SJCRH30 (cell line): ENCODE measurements at places on chromosomes 3 and 15. TPM values are rescaled to one million over a fixed set of nuclear protein-coding genes. Genes with fewer than 3 reads are reported as not detected.

- no peak for DNase-seq
- H3K36me3 ChIP-seq: no peaks in the 10 kb centered on the region
- no peaks in the 10 kb centered on the region for H3K27me3 ChIP-seq
- H3K4me3 ChIP-seq: no peak overlapping the region
Measured at GRCh38 chr3:195203606-195204005, 67.4 kb downstream of the XXYLT1 start.

DNA sequence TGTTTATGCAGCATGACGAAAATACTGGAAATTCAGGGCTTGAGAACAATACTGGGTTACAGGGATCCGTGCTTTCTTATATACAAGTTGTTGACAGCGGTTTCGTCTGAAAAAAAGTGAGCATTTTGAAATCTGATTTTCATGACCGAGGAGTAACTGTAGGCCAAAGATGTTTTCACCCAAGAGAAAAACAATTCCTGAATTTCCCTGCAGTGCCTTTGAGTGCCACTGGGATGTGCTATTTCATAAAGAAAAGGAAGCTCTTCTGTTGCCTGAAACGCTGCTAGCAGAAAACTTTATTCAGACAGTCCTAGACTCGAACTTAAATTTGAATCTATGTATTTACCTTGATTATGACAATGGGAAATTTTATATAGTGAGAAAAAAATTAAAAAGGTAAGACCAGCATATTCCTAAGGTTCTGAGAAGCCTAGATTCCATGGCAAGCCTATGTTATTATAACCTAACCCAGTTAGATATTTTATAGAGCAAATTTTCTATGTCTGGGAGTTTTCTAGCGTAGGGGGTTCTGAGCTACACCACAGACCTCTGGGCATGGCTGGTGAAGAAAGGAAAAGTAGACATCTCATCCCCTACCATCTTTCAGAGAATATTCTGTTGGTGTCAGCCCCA, 30.2 kb downstream of the KCNAB1 start:
- H3K4me3 ChIP-seq: no peak overlapping the region
- DNase-seq: peak; percentile 62
- H3K27me3 ChIP-seq: no peaks in the 10 kb centered on the region
- H3K4me1 ChIP-seq: no peaks in the 10 kb centered on the region
- no peak overlapping the region for H3K27ac ChIP-seq
- H3K36me3 ChIP-seq: no peaks in the 10 kb centered on the region

DNA sequence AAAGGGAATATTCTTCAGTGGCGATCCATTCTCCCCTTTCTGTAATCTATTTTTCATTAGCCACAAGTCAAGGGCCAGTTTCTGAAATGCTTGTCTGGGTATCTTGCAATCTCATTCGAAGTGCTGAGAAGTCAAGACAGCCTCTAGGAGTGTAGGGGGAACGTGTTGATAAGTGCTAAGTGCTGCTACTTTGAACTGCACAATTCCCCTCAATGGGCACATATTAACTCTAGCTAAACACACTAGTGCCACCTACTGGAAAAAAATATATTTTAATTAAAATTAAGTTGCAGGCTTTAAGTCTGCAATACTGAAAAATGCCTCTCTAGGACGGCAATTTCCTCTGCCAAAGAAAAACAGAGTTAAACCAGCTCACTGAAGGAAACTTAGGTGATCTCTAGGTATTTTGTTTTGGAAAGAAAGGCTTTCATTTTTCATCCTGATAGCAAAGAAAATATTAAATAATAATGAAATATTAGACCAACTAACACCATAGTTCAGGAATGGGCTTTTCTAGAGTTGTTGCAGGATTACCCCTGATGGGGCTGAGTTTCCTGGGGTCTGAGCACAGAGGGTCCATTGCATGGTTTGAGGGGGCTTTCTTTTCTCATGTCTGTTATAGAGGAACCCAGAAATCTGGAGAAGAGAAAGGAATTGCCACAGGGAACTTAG, 181.9 kb upstream of the KBTBD8 start:
- DNase-seq: peak; percentile 66
- no peaks in the 10 kb centered on the region for H3K4me1 ChIP-seq
- H3K27ac ChIP-seq: no peak overlapping the region
- no peaks in the 10 kb centered on the region for H3K36me3 ChIP-seq
- H3K27me3 ChIP-seq: no peaks in the 10 kb centered on the region

DNA sequence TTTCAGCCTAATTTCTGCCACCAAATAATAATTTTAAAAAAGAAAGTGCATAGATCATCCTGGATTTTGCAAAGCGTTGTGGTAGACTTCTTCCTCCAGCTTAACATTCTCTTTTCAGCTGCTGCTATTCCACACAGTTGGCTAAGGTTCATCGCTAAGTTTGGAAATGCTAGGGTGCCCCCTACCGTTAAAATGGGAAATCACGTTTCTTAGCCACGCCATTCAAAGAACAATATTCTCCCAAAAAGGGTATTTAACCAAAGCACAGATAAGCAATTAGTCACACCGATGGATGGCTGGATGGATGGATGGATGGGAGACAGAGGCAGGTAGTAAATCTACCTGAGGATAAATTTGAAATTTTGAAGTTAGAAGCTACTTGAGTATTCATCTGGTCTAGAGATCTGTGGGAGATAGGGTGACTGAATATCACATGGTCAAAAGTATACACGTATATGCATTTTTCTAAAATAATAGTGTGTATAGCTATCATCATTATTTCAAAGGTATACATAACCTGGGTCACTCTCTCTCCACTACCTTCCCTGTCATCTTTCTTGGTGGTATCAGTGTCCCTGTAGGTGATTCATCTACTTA, 67.2 kb downstream of the EFHB start:
- no peaks in the 10 kb centered on the region for H3K36me3 ChIP-seq
- no peaks in the 10 kb centered on the region for H3K4me1 ChIP-seq
- no peaks in the 10 kb centered on the region for H3K27me3 ChIP-seq
- H3K4me3 ChIP-seq: no peak overlapping the region
- DNase-seq: peak; percentile 18

PARP3 gene
- 8.7 and 9.5 TPM in 2 replicates for total RNA-seq
